ENCODE measurements at places on chromosomes 2 and 18.

DNA sequence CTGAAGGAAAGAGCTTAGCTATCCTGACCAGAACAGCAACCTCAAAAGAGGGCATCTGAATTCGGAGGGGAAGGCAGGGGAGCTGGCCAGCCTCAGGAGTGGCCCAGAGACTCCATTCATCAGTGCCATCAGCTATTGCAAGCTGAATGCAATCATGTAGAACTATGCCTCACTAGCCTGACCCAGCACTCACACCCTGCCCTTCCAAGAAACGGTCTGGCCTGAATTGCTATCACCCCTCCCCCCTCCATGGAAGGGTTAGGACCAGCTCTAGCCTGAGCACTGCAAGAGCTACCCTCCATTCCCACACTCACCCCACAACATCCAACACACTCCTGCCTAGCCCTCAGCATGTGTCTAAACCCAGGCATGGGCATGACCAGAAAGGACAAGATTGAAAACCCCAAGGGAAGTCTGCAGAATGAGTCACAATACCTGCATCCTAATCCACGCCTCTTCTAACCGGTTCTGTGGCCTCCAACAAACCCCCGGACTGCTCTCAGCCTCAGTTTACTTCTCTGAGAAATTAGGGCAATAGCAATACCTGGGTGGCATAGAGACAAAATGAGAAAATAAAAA is 120.3 kb downstream of the BCL11A start:
- DNase-seq = no peak

DNA sequence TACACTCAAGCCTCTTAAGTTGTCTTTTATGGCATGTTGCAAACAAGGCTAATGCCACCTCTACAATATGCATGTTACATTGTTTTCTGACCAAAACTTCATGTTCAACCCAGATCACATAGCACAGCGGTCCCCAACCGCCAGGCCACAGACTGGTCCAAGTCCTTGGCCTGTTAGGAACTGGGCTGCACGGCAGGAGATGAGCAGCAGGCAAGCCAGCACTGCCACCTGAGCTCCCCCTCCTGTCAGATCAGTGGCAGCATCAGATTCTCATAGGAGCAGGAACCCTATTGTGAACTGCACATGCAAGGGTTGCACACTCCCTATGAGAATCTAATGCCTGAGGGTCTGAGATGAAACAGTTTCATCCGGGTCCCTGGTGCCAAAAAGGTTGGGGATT is 324.8 kb upstream of the CHAC2 start:
- DNase-seq = no peak

DNA sequence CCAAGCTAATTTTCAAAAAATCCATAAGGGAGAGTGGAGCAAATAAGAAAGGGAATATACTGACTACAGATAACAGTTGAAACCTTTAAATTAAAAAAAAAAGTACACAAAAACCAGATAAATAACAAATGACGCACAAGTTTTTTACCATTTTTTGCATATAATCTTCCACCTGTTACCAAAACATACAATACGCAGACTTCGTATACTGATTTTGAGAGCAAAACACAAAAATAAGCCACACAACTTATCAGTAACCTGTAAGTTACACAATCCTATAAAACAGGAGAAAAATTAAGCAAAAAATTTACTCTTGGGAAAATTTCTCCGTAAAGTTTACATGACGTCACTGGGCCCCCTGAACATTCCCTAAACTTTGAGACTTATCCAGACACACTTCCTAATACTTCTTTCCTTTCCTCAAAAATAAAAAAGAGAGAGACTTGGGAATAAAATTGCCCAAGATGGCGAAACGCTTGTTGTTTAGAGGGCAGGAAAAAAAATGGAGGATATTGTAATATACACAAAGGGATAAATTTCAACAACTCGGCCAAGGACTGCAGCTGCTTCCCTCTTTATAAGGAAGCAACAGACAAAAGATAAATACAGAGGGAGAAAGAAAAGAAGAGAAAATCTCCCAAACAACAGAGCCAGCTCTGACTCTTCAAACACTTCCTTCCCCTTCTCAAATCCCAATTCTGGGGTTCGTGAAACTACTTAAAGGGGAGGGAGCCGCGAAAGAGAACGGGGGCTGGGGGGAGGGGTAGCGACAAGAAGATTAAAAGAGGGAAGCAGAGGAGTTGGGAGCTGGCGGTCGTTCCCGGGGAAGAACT is 1.6 kb downstream of the BAZ2B start:
- DNase-seq = no peak

DNA sequence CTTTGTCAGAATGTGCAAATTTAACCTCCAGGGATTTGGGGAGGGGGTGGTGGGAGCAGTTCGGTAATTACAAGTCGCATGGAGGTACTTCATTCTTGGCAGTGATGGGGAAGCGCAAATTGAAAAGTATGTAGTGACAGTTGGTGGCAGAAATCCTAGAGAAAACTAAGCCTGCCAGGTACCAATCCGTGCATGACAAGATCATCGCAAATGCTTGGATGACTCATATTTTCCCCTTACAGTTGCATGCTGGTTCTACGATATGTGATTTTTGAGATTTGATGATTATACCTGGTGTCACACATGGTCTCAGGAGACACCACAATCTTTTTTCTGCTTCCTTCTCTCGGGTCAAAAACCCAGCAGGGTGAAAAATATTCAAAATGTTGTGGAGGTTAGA is 479.7 kb upstream of the ID2 start:
- no peak for DNase-seq

DNA sequence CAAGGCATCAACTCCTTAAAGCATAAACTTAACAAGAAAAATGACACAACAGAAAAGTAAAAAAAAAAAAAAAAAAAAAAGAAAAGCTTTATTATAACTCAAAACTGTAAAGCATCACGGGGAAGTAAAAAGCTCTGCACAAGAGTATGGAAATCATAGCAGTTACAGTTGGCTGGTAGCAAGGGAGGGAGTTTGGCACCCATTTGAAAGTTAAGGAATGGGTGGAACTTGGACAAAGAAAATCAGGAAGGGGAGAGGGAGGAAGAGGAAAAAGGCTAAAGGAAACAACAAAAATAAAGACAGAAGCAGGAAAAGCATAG is 8.6 kb downstream of the KLF7 start:
- DNase-seq = no peak

DNA sequence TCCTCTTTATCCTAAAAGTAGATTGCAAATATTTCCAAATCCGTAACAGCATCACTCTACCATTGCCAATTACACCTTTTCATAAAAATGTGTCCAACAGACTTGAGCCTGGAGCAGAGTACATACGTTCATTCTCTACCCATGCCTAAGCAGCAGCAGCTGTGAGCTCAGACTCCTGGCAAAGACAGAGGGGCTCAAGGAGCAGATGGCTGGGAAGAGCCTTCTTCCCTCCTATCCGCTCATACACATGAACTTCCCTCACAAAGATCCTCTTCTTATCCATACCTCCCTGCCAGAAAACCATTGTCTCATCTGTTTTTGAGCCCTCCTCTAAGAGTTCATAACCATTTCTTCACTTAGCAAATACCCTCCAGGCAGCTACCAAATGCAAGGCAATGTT is 164.3 kb upstream of the ARL4C start:
- no peak for DNase-seq

- DNase-seq = peak; percentile 49
Measured at GRCh38 chr2:2291500-2292260, 39.4 kb downstream of the MYT1L start.

GRCh38 chr18:70333757-70334156 is 44.9 kb downstream of the SOCS6 start:
- DNase-seq = no peak

GRCh38 chr2:12168791-12169388 is 422.5 kb downstream of the LPIN1 start:
- DNase-seq = no peak

GRCh38 chr2:151315381-151315903 is 26.0 kb upstream of the NMI start:
- no peak for DNase-seq

- DNase-seq = no peak
Measured at GRCh38 chr18:21739604-21740537, 721 bp upstream of the MIB1 start.

- no peak for DNase-seq
Measured at GRCh38 chr18:55489034-55489986, 98.7 kb downstream of the TCF4 start.

- DNase-seq = no peak
Measured at GRCh38 chr2:29226375-29226774, 111.2 kb downstream of the CLIP4 start.

- no peak for DNase-seq
Measured at GRCh38 chr2:54613794-54614257, 109.6 kb upstream of the EML6 start.

- no peak for DNase-seq
Measured at GRCh38 chr2:83587309-83587708, 871.8 kb downstream of the SUCLG1 start.

DNA sequence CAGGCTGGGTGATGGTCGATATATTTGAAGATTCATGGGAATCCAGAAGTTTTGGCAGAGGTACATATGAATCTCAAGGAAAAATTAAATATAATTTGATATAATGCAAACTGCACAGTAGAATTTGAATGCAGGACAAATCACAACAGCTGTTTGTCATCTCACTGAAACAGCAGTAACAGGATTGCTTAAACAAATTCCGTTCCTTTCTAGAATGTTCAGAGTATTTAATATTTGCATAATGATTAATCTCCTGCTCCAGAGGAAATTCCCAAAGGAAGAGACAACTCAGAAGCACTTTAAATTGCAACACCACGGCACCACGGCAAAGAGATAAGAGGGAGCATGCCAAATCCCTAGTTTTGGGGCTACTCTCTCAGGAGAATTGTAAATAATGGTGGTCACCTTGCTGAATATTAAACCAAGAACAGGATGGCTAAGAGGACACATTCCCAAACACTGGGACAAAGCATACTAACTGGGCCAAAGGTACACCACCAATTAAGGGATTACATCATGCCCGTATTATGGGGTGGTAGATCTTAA is 67.8 kb upstream of the MAP4K3 start:
- no peak for DNase-seq

DNA sequence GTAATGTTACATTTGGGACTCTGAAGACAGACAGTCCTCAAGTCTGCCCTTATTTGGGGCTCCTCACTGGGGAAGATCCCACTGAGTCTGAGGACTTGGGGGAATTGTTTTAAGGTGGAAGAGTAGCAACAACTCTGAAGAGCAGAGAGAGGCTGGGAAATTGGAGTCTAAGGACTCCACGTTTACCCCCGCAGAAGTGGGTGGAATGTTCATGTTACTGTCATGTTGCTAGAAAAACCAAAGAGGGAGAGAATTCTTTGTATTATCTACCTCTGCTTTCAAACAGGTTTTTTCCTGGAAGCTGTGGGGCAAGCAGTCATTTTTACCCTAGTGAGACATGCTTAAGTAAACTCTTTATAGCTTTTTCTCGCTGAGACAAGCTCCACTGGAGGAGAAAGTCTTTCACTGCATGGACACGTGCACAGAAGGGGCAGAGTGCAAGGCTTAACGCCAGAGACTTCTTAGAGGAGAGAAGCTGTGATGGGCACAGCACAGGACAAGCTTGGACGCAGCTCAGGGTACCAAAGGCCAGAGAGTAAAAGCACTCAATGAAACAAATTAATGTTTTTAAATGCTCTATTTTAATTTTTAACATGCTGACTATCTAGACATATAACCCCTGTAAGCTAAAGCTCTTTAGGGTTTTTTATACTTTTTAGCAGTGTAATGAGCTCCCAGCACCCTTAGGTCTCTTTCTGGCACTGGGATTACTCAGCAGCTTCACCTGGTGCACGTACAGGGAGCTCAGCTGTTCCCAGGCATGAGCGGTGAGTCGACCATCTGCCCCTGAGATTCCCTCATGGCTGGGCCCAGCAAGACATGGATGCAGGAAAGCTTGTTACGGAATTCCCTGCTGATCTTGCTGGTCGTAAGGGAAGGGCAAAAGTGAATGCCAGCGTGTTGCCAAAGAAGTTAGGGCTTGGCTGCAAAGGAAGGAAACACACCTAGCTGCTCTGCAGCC is 54.5 kb upstream of the BIN1 start:
- DNase-seq = no peak

- no peak for DNase-seq
Measured at GRCh38 chr2:183069174-183069573, 9.4 kb upstream of the DUSP19 start.

- DNase-seq = no peak
Measured at GRCh38 chr2:72182547-72182946, 34.9 kb upstream of the CYP26B1 start.

- DNase-seq = no peak
Measured at GRCh38 chr2:141062443-141062842, 1068.4 kb downstream of the LRP1B start.

DNA sequence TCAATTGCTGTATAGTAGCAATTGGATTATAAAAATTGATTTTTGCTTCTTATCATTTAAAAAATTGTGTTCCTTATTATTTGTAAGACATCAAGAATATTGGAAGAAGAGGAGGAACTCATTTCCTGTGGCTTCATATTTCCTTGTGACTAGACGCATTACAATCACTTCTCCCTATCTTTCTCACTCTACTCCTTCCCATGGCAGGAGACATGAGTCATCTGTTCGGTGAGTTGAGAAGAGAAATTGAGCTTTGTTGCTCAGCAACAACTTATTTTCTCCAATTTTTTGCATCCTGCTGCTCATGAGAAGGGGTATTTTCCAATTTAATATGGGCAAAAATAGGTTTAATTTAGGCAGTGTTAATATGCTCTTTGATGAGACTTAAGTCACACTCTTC is 1783.9 kb downstream of the SUCLG1 start:
- DNase-seq = no peak

GRCh38 chr2:144999936-145000335 is 480.0 kb upstream of the ZEB2 start:
- DNase-seq = no peak

- no peak for DNase-seq
Measured at GRCh38 chr2:156778916-156779315, 342.7 kb downstream of the GPD2 start.
